ENCODE measurements at places on chromosomes 4 and X.

- no peak for DNase-seq
These were observed 37.5 kb upstream of the CXCL8 start for GRCh38 chr4:73702796-73703287.

DNA sequence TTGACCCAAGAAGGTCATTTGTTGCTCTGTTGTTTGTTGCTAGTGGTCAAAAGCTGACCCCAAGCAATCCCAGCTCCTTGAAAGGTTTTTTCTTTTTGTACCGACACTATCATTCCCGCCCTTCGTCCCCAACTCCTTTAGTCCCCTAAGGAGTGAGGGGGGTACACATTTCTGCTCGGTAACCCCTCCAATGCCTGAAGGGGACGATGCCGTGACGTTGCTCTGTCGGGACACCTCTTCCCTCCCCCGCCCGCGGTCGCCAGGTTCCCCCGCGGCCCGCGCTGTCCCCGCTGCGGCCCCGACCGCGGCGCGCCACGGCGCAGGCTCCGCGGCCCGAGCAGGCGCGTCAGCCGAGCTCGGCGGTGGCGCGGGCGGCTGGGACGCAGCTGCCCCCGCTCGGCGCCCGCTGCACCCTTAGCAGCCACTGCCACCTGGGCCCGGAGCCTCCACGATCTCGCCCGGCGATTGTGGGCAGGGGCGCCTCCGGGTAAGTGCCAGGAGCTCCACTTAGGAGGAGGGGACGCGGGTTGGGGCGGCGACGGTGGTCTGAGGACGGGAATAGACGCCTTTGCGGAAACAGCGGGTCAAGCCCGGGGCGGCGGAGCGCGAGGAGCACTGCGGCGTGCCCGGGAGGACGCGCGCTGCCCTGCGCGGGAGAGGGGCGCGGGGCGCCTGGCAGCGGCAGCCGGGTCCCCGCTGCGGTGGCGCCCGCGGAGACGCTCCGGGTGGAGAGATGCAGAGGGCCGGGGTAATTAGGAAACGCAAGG is at the start of gene GLRB:
TSS of gene GLRB (plus strand) at position 340 of the 767 bp plus-strand sequence. CDS start 1,875 bp downstream, outside the sequence.
- peak; percentile 7 for DNase-seq

DNA sequence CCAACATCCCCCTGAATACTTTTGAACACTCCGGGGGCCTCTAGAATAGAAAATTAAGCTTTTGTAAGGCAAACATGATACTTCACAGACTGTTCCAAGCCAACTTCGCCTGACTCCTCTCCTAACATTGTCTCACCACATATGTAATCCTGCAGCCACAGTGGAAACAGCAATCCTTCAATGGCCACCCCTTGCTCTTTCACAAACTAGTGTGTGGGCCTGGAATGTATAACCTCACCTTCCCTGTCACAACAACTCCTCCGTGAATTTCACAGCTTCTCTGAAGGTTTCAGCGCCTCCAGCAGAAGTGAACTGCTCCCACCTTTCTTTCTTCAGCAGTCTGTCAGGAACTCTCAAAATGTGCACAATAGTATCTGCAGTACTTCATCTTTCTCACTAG is 185.1 kb downstream of the ADGRL3 start:
- DNase-seq, result no peak

- DNase-seq, result no peak
These were observed 302.6 kb downstream of the CBLL2 start for GRCh38 chrX:22575161-22575845.

- DNase-seq, result no peak
These were observed 96.7 kb upstream of the FTHL17 start for GRCh38 chrX:31168551-31168950.

GRCh38 chrX:87808576-87809243 is 291.1 kb downstream of the KLHL4 start:
- no peak for DNase-seq

Data from amniotic stem cell (primary cell).